NCI-H446 treated with DMSO at 0.1 percent for 48 hours (cell line): ENCODE measurements at places on chromosomes 12 and 14.

DNA sequence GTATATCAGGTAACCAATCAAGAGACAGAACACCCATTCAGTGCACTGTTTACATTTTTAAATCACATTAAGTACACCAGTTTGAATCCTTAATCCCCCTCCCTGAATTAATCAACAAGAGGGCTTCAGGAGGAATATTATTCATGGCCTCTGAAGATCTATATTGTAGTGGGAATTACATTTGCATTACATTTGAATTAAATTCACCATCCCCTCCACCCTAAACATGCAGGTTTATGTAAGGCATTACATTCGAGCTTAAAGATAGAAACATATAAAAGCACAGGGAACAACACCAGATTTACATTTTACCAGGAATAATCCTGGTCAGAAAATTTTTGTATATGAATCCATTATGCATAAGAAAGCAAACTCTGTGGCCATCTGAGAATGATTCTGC lies 197.8 kb upstream of the KITLG start:
- no peak for DNase-seq

- DNase-seq: no peak
Measured at GRCh38 chr14:71198687-71199086, 291.4 kb downstream of the PCNX1 start.

DNA sequence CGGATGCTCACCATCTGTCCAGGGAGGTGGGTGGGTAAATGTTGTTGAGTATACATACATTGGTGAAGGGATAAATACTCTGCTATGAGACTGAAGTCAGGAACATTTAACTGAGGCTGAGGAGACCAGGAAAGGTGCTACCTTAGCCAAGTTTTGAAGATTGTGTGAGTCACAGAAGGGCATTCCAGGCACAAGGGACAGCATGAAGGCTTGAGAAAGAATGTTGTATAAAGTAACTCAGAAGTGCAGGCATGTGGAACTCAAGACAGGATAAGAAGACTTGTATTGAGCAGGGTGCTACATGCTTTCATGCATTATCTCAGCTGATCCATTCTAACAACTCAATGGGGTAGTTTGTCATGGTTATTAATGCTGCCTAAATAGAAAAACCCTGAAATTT lies 112.7 kb downstream of the IPO8 start:
- no peak for DNase-seq

- DNase-seq: no peak
Measured at GRCh38 chr12:25287610-25288009, 36.9 kb upstream of the KRAS start.

DNA sequence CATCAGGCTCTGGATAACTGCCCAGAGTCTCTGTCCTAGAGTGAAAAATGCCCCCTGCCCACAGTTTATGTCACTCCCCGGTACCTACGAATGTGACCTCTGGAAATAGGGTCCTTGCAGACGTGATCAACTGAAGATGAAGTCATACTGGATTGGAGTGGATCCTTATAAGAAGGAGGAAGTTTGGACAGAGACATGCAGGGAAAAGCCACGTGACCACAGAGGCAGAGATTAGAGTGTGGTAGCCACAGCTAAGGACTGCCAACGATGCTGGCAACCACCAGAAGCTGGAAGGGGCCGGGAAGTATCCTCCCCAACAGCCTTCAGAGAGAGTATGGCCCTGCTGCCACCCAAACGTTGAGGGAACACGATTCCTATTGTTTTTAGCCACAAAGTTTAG lies 101.2 kb upstream of the NCOR2 start:
- no peak for DNase-seq

GRCh38 chr14:28468191-28469151 lies 298.1 kb upstream of the FOXG1 start:
- DNase-seq: no peak

GRCh38 chr14:83151571-83151970 lies 1617.9 kb upstream of the SEL1L start:
- no peak for DNase-seq

DNA sequence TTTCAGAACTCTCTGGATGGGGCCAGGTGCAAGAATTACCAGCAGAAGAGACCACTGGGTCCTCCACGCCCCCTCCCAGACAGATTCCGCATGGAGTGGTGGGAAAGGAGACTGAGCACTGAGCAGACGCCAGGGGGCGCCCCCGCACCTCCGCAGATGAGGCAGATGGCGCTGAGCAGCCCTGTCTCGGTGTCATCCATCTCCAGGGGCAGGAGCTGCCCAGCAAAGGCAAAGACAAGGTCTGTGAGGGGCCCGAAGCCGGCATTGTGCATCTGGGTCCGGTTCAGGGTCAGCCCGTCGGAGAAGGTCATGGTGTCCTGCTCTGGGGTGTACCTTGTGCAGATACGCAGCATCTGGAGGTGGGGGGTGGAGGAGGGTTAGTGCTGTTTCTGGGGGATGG lies 6.3 kb upstream of the ITGB7 start:
- peak; percentile 14 for DNase-seq

DNA sequence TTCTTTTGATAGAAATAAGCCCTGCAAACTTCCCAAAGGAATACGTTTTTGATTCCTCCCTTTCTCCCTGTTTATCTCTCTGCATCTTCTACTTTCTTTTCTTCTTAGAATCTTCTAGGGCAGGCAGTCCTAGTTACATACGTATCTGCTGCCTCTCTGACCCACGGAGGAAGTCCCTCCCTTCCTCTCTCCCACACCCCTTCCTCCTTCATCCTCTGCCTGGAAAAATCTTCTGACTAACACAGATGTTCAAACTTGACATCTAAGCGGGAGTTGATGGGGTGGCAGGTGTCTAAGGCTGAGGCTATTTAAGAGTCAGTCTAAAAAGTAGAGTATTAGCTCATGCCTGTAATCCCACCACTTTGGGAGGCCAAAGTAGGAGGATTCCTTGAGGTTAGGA lies 88.6 kb downstream of the MAP1LC3B2 start:
- no peak for DNase-seq

DNA sequence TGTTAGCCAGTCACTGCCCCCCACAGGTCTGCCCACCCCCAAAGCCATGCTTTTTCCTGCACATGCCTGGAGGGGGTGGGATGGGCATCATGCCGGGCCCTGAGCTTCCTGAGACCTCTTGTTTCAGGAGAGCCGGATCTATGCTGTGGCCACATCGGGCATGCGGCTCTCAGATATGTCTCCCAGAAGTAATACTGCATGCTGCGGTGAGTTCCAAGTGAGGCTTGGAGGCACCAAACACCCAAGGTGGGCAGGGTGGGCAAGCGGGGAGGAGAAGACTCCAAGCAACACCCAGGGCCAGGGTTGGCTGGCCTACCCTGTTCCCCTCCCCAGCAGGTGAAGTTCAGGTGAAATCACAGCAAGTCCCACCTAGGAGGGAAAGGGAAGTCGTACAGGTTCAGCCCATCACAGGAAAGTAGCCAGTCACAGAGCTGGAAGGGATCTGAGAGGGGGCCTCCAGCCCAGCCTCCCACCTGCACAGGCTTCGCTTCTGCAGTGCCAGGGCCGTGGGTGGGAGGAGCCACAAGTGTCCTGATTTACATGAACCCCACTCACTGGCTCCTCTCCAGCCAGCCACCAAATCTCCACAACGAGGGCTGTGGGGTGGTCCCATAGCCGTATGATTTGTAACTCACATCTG lies 30.9 kb downstream of the PIGH start:
- DNase-seq: no peak

DNA sequence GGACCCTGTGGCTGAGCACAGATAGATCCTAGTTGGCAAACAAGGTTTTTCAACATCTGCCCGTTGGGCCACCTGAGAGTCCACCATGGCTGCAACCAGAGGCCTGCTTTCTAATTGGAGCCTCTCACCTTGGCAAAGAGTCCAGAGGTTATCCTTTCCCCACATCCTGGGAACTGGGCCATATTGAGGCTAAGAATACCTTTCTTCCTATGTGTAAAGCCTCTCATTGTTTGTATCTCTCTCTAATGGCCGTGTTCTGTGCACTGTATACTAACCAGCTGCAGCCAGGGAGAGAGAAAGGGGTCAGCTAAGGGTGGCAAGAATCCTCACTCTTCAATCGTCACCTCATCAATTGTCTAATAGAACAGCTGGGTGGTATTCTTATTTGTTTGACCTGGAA lies 79.1 kb upstream of the ST8SIA1 start:
- no peak for DNase-seq

DNA sequence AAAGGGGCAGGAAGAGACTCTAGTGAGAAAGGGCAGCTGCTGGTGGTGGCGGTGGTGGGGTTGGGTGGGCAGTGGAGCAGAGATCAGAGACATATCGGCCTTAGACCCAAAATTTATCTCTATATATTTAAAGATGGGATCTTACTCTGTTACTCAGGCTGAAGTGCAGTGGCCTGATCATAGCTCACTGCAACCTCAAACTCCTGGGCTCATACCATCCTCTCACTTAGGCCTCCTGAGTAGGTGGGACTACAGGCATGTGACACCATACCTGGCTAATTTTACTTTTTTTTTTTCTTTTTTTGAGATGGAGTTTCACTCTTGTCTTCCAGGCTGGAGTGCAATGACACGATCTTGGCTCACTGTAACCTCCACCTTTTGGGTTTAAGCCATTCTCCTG lies 18.6 kb upstream of the ITGA5 start:
- DNase-seq: no peak

DNA sequence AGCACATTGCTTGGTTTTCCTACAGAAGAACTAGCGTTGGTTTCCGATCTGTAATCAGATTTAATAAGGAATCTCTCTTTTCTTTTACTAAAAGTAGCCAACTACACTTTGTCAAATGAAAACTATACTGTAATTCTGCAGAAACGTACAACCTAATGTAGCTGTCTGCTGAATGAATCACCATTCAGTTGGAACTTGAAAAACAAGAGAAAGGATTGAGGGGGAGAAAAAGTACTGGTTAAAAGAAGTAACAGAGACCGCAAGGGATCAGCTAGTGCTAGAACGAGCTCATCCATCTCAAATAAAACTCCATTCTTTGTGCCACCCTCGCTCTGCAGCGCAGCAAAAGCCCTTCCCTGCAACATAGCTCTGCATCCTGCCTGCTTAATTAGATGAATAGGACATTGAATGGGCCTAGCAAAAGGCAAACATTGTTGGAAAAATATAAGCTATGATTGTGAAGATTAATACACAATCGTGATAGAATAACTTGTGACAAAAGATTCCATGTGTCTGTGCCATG lies 2.6 kb downstream of the GARIN2 start:
- DNase-seq: no peak
